Placental pericyte (primary cell): ENCODE measurements at places on chromosomes 7 and 10. TPM values are rescaled to one million over a fixed set of nuclear protein-coding genes. Genes with fewer than 3 reads are reported as not detected.

TEX47 gene
- total RNA-seq = not detected in 2 replicates

HOGA1 gene
- 0.14 and 0.44 TPM in 2 replicates for total RNA-seq

UNC5B gene
- total RNA-seq = 63.6 and 116 TPM in 2 replicates

DNAJB12 gene
- 42.2 and 61.3 TPM in 2 replicates for total RNA-seq

NPTX2 gene
- under 0.01 and 4.3 TPM in 2 replicates for total RNA-seq

NME8 gene
- total RNA-seq = not detected in 2 replicates

CYP3A5 gene
- under 0.01 and 0.72 TPM in 2 replicates for total RNA-seq

CRPPA gene
- total RNA-seq = 1.3 and 2.9 TPM in 2 replicates

SORCS1 gene
- total RNA-seq = not detected in 2 replicates

SEC61G gene
- 465 and 503 TPM in 2 replicates for total RNA-seq

EBF3 gene
- 0.14 TPM in 1 of 2 replicates, not detected in the other for total RNA-seq

CPA2 gene
- total RNA-seq = 0.22 TPM in 1 of 2 replicates, not detected in the other

TMEM176B gene
- total RNA-seq = 0.29 TPM in 1 of 2 replicates, not detected in the other
